Activated naive CD4-positive, alpha-beta T cell (primary cell): ENCODE measurements at places on chromosomes 1 and 21.

DNA sequence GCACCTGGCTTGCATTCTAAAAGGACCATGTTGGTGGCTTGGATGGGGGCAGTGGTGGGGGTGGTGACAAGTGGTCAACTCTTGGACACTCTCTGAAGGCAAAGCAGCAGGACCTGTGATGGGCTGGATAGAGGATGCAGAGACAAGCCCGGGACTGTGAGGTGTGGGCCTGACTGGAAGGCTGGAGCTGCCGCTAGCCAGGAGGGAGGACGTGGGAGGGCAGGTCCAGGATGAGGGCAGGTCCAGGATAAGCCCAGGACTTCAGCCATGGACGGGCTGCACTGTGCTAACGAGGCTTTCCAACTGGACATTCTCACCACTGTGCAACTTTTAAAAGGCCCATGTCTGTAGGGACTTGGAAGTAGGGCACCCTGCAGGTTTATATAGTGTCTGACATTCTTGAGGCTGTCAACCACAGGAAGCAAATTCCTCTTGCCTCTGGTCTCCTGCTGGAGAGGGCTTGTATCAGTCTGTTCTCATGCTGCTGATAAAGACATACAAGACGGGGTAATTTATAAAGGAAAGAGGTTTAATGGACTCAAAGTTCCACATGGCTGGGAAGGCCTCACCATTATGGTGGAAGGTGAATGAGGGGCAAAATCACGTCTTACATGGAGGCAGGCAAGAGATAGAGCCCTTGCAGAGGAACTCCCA is 8.3 kb upstream of the C1orf167 start:
- no peak for DNase-seq

- DNase-seq: no peak
Measured at GRCh38 chr21:39220150-39220549, 36.9 kb upstream of the PSMG1 start.

DNA sequence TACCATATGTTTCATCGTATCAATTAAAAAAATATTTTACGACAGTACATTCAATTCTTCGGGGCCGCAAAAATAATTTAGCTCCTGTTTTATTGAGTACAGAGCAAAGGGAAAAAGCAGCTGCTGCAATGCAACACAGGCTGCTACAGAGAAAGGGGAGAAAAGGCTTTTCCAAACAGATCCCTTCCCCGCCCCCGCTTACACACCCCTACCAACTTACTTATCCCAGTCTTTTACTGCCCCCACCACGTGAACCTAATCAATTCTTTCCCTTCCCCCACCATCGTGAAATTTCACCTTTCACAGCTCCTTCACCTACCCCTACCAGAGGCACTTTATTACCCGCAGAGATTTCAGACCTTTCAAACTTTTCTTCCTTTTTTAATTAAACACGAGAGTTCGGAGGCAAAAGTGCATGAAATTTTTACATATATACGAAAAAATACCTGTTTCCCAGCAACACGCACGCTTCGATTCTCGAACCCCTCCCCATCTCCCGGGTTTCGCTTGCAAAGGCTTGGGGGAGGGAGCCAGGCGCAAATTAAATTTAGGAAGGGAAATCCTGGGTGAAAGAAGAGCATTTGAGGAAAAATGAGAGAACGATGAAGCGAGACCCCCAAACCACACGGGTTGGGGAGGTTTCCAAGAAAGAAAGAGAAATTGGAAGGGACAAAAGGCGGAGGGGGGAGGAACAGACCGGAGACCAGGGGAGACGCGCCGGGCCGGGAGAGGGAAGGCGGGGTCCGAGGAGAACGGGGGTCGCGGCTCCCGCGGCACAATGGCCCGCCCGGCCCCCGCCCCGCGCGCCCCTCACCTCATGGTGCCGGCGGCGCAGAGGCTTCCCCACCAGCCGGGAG is 823 bp downstream of the ENAH start:
- DNase-seq: no peak

DNA sequence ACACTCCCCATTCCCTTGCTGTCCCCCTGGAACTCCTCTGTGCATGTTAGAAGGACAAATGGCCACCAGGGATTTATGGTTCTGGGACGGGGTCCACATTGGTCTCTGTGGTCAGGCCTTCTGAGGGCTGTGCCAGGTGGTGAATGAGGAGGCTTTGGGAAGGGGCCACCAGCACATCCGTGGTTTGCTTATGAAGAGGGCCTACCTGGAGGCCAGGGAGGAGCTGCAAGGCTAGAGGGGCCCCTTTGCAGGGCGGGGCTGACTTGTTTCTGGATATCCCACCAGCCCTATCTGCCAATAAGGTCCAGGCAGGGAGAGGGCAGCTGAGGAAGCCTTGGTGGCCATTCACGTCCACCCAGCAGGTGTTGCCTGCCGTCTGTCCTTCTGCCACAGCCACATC is 24.9 kb downstream of the KCNA10 start:
- DNase-seq: no peak

DNA sequence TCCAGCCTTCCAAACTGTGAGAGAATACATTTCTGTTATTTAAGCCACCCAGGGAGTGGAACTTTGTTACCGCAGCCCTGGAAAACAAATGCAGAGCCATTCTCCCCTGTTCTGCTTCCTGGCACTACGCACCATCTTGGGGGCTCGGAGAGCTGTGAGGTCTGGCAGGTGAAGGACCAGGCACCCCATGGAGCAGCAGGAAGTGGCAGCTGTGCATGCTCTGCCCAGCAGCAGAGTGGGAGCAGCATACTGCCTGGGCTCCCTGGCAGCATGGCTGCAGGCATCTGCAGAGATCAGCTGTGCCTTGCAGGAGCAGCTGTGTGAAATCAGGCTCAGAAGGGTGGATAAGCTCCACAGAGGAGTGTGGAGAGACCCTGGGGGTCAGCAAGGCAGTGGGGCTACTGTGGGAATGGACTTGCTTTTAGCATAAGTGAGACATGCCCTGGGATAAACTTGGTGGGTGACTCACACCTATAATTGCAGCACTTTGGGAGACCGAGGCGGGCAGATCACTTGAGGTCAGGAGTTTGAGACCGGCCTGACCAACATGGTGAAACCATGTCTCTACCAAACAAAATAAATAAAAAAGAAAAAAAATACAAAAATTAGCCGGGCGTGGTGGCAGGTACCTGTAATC is 17.7 kb upstream of the ZSCAN20 start:
- DNase-seq: no peak

- no peak for DNase-seq
Measured at GRCh38 chr1:32066489-32066873, 6.3 kb upstream of the TMEM39B start.

DNA sequence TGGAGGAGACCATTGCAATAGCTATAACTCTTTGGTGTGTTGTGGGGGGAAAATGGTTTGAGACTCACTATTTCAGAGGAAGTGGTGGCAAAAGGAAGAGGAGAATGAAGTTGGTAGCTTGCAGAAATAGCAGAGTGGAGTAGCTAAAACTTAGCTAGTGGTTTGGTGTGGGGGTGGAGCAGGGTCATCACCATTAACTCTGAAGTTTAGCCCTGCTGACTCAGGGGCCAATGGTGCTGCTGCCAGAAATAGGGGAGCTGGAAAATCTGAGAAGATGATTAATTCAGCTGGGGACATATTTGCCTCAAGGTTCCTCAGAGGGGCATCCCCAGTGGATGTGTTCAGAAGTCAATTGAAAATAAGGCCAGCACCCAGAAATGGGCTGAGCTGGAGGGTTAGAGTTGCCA is 65.4 kb downstream of the RUNX1 start:
- no peak for DNase-seq

DNA sequence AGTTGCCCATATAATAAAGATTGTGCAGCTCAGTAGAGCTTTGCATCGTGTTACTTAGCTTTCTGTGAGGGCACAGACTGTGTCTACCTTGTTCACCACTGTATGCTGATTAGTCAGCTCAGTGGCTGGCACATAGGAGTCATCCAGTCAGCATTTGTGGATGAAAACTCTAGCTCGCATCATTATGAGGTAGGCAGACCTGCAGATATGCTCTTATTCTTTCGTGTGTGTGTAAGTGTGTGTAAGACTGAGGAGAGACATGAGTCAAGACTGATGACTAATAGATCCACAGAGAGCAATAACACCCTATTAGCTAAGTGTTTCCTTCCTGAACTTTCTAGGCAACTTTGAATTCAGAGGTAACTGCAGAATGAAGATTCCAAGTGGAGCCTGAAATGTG is 17.1 kb downstream of the TTF2 start:
- no peak for DNase-seq

- DNase-seq: no peak
Measured at GRCh38 chr21:18725653-18726052, 322.1 kb upstream of the TMPRSS15 start.

DNA sequence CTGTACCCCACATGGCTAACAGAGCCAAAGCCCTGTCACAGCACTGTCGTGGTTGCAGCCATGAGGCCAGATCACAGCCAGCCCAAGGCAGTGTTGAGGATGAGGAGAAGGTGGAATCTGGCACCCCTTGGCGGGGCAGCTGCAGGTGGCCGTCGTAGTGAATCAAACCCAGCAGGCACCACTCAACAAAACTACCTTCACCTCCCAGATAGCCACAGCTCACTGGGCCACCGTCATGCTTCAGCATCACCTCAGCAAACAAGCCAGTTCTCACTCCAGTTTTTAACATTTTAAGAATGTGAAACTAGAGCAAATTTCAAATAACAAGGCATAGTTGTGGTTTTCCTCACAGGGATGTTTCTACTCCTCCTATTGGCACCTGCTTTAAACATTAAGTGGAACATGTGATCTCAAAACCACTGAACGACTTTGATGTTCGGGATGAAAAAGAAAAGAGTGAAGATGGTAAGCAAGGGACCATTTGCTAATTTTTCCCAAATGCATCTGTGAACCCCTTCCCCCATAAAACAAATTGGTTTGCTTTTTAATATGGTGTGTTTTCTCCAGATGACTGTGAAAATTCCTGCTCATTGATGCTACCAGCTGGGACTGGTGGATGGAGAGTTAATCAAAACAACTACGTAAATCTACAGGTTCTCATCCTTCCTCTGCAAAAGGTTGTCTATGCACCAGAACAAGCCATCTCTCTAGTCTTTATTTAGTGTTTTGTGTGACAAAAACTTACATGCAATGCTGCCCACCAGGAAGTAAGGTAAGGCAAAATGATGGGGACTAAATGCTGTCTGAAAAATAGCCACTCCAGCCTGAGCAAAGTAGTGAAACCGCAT is 45.5 kb downstream of the TOR1AIP2 start:
- no peak for DNase-seq

GRCh38 chr1:81478219-81478618 is 322.5 kb upstream of the ADGRL2 start:
- no peak for DNase-seq

GRCh38 chr1:30912224-30912623 is 3.7 kb upstream of the SDC3 start:
- DNase-seq: no peak

DNA sequence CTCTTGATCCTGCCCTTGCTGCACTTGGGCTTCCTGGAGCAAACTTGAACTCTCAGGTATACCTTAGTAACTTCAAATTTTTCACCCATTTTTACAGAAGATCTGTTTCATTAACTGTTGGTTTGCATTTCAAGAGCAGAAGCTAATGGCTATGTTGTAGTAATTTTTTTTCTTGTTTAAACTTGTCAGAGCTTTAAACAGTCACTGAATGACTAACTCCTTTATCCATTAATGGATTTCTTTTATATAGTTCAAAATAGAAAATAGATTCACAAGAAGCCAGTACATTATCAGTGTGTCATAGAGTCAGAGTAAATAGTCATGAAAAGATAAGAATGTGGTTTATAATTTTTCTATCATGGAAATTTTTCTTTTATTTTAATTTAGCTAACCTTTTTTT is 13.6 kb downstream of the SRSF11 start:
- DNase-seq: no peak

DNA sequence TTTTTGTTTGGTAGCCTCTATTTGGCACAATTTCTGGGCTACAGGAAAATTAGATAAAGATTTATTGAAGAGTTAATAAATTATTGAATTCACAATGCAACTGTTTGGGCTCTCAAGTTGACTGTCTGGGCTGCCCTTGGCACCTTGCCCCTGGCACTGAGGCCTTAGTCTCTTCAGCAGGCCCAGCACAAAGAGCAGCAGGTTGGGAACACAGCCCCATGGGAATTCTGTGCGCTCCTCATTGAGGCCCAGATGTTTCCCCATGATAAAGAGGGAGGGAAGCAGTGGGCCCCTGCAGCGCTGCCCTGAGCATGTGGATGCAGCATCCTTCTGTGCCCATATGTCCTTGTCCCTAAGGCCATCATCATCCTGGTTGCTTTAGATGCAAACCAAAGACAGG is 2.9 kb downstream of the CRNN start:
- DNase-seq: no peak

GRCh38 chr1:18649693-18650370 is 19.2 kb downstream of the PAX7 start:
- no peak for DNase-seq

DNA sequence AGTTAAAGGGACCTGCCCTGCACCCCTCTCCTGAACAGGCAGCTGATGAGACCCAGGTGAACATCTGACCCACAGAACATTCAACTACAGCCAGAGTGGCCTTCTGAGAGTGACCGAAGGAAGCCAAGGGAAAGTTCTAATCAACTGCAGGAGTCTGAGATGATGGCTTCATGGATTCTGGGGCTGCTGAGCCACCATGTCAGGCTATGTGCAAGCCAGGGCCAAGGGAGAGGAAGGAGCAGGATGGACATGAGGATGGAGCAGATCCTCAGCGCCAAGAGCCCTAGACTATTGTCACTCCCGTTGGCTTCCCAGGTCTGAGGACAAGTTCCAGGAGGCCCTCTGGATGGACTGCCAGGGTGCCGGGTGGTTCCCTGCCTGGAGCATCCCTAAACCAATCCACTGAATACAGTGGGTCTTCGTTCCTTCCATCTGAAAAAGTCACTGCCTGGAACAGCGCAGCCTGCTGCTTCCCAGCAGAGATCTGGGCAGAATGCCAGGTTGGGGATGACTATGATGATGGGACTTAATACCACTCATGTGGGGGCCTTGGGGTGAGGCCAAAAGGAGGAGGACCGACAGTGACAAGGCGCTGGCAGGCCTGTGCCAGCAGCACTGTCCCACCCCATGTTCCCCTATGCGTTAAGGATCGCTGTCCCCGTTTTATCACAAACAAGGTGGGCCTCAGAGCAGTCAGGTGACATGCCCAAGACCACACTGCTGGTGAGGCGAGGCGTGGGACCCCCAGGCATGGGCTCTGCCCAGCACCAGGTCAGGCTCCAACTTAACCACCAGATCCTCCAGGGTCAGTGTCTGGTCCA is 19.8 kb downstream of the SPOCD1 start:
- DNase-seq: no peak

GRCh38 chr1:109112652-109113285 is 1.1 kb upstream of the ELAPOR1 start:
- DNase-seq: peak; percentile 82

DNA sequence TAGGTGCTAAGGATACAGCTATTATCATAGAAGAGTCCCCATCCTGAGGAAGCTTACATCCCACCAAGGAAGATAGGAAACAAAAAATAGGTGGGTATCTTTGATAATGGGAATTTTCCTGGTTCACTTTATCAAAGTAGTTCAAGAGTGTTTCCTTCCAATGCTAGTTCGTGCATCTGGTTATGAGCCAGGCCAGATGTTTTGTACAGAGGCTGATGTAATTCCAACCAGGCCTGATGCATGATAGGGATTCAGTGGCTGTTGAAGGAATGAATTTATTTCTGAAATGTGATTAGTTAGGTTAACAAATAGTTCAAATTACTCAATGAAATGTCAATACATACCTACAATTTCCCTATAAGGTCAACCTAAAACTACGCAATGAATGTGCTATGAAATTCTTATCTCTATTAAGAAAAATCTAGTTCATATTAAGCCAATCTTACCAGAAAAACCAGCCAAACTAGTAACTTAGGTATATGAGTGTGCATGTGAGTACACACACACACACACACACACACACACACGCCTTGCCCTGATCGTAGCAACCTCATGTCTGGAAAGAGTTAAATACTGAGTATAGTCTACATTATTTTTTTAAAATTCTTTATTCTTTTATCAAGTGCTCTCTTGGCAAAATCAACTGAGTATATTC is 9.5 kb upstream of the ZBTB18 start:
- no peak for DNase-seq
